ENCODE measurements at places on chromosomes 13 and 19.

- no peak for DNase-seq
These were observed 3.1 kb upstream of the LINGO3 start for GRCh38 chr19:2311093-2311492.

DNA sequence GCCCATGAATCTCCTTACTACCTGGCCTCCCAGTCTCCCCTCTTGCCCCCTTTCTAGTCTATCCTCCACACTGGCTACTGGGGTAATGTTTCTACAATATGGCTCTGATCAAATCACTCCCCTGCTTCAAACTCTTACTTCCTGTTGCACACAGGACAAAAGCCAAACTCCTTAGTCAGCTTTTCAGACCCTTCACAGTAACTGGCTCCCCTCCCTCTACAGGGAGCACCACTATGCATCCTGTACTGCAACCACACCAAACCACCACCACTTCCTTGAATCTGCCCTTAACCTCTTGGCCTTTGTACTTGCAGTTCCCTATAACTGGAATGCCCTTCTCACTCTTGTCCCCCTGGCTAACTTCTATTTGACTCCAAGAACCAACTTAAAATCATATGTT lies 32.2 kb downstream of the DEDD2 start:
- DNase-seq = no peak

DNA sequence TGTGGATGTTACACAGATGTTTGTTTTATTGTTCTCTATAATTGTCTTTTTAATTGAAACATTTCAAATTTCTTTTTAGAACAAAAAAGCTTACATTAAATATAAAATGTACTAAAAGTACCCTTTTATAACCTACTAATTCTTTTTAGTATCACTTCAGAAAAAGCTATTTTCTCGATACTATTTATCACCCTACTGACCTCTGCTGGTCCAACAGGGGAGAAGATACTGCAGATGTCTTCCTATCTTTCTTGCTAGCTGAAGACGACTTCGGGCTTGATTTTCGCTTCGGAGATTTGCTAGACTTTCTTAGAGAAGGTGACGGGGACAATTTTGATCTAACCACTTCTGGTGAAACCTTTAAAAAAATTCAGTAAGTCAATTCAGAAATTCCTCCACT lies 42.4 kb downstream of the ZC3H13 start:
- DNase-seq = no peak

- DNase-seq = no peak
These were observed 1.5 kb upstream of the CGB5 start for GRCh38 chr19:49042177-49042576.

DNA sequence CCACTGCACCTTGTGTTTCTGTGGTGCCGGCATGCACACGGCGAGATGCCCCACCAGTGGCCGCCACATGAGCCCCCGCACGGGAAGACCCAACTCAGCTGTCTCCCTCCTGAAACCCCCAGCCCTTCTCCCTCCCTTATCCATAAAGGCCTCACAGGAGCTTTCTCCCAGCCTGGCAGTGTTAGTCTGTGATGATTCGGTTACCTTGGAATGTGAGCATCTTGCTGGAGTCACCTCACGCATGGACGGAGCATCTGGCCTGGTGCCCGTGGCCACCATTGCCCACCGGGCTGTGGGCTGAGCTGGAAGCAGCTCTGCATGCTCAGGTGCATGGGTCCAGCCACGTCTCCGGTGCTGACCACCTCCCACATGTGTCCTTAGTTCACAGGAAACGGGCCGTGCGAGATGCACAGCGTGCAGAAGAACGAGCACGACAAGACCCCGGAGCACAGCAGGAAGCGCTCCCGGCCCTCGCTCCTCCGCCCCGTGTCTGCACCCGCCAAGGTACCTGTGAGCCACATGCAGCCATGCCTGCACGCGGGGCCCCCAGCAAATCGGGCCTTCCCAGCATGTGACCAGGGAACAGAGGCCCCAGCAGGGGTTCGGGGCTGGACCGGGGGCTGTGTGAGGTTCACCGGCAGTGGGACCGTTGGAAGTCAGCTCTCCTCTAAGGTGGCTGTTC lies 22.0 kb downstream of the SIN3B start:
- DNase-seq = no peak

DNA sequence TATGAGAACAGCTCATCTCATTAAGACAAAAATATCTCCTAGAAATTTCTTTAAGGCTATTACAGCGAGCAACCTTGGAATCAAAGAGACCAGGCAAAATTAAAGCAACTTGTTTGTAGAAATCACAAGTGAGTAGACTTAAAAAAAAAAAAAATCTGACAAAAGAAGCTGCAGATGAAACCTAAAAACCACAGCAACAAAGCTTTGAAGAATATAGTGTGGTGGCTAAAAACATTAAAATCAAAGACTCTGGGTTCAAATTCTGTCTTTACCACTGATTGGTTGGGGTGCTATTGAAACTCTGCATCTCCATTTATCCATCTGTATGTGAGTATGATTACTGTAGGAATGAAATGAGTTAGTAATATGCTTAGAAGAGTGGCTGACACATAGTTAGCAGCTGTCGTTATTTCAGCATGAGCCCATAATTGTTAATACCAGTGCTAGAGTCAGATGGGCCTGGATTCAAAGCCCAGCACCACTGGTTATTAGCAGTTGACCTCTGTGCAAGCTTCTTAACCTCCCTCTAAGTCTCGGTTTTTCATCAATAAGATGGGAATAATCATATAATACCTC lies 157.6 kb downstream of the FOXO1 start:
- no peak for DNase-seq

GRCh38 chr13:31175847-31176532 lies 14.3 kb upstream of the HSPH1 start:
- no peak for DNase-seq

DNA sequence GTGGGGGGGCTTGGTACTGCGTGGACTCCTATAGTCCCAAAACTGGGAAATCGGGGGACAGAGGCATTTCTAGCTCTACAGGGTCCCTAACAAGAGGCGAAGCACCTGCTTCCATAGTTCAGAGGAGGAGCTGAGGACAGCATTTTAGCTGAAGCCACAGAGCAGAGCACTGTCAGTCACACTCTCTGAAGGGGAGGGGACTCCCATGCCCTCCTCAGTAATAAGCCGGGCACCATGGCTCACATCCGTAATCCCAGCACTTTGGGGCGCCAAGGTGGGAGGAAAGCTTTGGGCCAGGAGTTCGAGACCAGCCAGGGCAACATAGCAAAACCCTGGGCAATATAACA lies 3.8 kb downstream of the NPAS1 start:
- DNase-seq = no peak

DNA sequence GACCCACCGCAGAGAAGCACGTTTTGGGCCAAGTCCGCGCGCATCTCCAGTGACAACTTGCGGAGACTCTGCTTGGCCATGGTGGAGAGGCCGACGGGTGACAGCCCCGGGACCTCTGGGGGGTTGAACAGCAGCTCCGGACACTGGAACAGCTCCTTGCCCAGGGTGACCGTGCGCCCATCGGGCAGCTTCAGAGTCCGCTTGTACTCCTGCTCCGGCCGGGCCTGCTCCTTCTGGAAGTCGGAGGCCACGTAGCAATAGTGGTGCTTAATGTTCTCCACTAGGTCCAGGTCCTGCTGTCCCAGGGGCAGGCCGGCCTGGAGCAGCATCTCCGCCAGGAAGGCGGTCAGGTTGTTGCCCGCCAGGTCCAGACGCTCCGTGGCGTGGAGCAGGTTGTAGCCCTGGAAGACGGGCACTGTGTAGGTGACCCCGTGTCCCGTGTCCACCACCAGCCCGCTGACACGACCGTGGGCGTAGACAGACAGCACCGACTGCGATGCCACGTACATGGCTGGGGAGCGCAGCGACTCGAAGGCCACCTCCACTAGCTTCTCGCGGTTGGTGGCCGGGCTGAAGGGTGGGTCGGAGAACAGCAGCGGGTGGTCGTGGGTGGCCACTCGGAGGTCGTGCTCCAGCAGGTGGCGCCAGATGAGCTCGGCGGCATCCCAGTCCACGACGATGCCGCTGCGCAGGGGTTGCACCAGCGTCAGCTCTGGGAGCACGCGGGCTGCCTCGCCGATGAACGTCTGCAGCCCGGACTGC lies 743 bp downstream of the ACTL9 start:
- no peak for DNase-seq

DNA sequence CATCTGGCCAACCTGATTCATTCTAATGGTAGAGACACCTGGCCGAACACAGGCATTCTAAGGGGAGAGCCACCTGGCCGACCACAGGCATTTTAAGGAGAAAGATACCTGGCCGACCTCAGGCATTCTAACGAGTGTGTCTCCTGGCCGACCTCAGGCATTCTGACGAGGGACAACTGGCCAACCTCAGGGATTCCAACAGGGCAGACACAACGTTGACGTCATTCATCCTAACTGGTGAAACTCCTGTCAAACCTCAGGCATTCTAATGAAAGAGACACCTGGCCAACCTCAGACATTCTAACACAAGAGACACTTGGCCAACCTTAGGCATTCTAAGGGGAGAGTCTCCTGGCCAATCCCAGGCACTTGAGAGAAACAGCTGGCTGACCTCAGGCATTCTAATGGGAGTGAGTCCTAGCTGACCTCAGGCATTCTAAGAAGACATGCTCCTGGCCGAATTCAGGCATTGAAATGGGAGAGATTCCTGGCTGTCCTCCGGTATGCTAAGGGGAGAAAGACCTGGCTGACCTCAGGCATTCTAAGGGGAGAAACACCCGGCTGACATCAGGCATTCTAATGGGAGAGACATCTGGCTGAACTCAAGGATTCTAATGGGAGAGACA lies 1352.5 kb downstream of the UQCRFS1 start:
- DNase-seq = peak; percentile 69

DNA sequence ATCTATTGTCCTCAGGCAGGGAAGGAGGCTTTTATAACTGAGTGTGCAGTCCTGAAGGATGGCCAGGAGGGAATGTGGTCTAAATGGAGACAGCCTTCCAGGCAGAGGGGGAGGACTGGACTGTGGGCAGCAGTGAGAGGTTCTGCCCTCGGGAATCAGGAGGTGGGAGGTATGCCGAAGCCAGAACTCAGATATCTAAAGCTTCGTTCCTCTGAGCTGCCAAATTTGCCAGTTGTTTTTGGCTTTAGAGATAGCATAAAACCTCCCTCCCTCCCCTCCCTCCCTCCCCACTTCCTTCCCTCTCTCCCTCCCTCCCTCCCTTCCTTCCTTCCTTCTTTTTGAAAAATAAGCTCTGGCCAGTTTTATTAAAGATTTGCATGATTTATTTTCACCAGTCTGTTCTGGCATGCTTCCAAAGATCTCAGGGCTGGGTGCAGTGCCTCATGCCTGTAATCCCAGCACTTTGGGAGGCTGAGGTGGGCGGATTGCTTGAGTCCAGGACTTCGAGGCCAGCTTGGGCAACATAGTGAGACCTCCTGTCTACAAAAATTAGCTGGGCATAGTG lies 2.4 kb downstream of the MEDAG start:
- DNase-seq = no peak

All from vagina (tissue), 2 donors.